Renal cortical epithelial cell (primary cell): ENCODE measurements at places on chromosomes 12 and 14.
A peak's percentile ranks its signal among the peaks of the same experiment; 100 is the strongest.

- peak; percentile 20 for DNase-seq
These were observed 26.0 kb downstream of the ITPK1 start for GRCh38 chr14:93089521-93090269.

DNA sequence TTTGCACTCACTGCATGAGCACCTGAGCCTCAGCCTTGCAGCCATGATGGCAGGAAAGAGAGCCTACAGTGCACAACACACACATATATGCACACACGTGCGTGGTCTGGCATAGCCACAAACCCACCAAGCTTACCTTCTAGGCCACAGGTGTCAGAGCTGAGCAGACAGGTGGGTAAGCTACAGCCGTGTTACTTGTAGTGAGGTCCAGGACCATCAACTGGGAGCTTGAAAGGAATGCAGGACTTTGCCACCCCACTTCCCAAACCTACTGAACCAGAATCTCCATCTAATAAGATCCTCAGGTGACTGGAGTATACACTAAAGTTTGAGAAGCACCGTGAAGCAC is 2.7 kb downstream of the ASIC1 start:
- no peak for DNase-seq

- no peak for DNase-seq
These were observed 4.0 kb downstream of the KIF26A start for GRCh38 chr14:104142136-104142945.

DNA sequence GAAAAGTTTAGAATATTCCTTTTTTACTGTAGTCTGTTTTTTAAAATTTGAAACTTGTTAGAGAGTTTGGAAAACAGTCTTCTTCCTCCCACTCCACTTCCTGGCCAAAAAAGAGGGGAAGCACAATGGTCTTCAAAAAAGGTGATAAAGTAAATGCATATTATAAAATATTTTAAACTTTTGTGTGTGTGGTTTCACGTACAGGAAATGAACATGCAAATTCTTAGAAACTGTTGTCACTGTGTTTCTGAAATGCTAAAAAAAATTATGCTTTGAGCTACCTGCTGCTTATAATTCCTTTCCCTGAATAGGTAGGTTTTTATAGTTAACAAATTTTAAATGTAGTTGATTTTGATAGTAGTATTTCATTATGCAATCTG is 2.9 kb downstream of the FGFR1OP2 start:
- no peak for DNase-seq

DNA sequence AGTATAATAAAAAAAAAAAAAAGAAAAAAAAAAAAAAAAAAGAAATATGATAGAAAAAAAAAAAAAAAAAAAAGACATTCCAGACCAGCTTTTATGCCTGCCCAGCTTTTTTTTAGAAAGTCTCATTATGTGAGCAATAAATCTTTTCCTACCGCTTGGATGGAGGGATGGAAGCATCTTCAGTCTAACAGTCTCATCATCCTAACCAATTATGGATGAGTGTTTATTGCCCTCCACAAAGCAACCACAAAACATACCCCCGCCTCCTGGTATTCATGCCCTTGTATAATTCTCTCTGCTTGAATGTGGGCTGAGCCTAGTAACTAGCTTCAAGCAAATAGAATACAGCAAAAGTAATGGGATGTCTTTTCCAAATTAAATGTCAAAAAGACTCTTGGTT is 33.7 kb upstream of the ADAMTS20 start:
- no peak for DNase-seq

DNA sequence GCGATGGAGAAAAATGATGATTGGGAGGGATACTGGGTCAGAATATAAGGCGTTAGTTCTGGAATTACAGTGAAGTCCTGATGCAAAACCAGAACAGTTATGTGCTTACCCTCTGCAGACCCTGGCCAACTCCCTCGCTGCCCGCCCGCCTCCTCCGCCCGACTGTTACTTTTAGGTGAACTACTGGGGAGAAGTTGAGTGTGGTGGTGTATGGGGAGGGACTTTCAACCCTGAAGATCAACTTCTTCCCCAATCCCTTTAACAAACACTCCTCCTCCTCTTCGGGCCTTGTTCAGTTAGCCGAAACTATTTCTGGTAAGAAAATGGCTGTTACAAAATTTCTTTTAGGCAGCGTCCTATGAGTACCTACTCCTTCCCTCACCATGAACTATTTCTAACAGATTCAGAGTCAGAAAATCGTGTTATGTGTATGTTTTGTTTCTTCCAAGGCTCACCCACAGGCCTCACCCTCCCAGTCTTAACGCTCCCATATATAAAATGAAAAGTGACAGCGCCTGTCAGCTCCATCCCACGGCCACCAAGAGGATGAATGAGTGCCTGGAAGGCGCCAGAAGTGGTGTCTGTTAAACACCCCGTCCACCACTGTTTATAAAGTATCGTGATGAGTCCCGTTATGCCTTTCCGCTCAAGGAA is 1.3 kb downstream of the FBXO33 start:
- peak; percentile 6 for DNase-seq

DNA sequence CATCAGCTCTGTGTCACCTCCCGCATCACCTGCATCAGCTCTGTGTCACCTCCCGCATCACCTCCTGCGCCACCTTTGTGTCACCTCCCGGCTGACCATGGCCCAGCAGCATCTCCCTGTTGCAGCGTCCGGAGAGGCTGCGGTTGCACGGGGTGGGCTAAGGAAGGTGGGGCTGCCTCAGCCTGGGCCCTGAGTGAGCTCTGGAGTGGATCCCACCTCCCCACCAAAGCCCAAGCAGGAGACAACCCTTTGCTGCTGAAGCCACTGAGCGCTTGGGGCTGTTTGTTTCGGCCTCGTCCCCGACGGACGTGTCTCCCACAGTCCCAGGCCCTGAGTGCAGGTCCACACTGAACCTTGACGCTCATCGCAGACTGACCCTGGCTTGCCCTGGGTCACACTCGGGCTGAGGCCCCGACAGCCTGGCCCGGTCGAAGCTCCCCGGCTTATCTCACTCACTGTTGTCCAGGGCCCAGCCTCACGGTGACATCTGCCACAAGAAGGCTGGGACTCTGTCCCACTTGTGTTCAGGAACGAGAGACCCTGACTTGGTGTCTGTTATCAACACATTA is 12.2 kb downstream of the TMEM121 start:
- DNase-seq, result no peak

- DNase-seq, result peak; percentile 39
These were observed 2.3 kb downstream of the VWF start for GRCh38 chr12:6122201-6122600.

DNA sequence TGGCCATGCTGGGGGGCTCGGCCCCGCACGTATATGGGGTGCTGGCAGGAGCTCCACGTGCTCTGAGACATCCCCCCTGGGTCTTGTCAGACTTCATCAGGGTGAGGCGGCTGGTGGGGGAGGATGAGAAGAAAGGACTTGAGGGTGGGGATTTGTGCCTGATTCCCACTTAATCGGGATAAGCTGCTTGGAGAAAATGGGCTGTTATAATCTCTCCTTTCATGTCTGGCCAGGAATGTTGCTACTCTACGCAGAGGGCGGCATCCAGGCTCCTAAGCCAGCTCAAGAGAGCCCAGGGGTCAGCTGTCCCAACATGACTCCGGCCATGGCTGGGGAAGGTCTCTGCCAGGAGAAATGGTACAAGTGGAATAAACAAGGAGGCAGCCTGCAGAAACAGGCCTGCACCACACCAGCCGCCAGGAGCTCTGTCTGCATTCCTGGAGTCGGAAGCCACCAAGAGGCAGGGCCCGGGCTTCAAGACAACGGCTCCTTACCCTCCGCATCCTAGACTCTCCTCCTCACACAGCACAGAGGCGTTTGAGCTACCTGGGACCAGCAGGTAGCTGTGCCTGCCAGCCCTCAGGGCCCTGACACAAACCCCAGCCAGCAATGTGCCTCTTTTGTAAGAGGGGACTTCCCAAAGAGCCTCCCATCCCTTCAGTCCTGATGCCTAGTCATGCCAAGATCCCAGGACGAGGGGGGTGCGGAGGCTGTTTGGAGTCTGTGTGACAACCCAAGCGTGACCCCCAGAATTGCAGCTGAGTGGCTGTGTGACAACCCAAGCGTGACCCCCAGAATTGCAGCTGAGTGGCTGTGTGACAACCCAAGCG is 195.8 kb upstream of the DIO3 start:
- DNase-seq, result no peak

- no peak for DNase-seq
These were observed 4.0 kb upstream of the AQP2 start for GRCh38 chr12:49946497-49946896.

DNA sequence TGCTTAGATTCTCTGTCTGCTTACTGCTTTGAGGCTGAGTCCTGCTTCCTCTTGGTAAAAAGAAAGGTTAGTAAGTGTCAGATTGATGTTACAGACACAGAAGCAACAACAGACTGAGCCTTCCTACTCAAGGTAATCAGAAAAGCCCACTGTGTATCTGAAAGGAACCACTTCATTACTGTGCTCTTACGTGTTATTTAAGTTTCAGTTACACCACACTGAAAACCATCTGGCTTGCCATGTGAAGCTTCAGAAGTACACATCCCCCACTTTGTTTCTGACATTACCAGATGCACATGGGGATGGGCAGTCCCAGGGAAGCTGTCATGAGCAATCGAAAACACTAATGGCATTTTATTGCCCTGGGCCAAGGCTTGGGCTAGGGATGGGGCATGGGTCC is 1290.1 kb downstream of the AACS start:
- DNase-seq, result no peak

DNA sequence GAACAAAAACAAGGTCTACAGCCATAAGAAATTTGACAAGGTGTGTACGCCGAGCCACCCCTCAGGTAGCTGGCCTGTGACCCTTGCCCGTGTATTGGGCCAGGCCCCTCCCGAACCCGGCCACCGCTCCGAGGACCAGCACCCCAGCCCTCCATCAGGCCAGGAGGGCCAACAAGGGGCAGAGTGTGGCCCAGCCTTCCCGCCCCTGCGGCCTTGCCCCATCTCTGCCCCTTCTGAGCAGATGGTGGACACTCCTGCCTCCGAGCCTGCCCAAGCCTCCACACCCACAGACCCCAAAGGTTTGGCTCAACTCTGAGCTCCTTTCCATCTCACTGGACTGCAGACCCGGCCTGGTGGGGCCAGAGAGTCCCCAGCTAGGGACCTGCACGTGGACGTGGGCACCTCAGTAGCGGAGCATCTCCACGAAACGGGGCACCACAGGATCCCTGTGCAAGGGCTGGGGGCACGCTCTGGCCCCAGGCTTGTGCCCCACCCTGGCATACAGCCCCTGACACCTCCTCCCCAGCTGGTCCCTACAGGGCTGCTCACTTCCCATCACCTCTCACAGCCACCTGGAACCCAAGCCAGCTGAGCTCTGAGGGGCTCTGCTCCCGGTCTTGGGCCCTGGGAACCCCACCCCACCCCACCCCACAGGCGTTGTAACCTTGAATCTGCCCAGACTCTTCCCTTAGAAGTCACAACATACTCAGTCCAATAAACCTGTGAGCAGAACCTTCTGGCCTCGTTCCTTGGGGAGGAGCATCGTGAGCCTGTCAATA is 3.3 kb downstream of the P2RX2 start:
- no peak for DNase-seq

DNA sequence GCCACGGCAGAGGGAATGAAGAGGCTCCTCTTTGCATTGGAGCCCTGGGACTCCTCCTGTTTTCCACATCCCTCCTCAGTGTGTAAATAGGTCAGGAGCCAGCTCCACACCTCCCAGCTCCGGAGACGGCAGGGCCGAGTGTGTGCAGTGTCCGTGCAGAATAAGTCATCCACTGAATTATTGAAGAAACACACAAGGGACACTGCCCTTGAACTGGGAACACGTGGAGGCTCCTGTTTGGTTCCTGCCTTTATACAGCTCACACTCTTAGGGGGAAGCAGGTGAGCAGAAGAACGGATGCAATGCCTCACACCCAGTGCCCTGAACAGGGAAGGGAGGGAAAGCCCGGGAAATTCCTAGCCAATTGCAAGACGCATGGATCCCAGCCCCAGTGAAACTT is 10.4 kb upstream of the FZD10 start:
- DNase-seq, result no peak

DNA sequence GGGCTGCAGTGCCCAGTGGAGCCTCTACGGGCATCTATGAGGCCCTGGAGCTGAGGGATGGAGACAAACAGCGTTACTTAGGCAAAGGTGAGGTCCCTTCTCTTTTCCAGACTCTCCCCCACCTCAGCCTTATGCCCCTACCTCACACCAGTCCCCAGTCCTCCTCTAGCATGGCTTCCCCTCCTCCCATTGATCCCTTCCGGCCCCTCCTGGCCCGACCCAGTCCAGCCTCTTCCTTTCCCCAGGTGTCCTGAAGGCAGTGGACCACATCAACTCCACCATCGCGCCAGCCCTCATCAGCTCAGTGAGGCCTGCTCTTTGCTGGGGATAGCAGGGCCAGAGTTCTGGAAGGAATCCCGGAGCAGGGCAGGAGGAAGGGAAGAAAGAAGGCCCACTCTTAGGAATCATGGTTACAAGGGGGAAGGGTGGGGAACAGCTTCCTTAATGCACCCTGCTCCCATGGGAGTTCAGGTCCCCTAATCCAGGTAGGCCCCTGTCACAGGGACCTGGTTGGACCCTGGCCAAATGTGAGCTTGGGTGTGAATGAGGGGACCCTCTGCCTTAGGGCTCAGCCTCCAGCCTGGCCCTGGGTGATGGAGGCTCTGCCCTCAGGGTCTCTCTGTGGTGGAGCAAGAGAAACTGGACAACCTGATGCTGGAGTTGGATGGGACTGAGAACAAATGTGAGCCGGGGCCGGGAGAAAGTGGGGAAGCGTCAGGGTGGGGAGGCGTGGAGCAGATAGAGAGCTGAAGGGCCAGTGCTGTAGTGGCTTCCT is 2.2 kb downstream of the ENO2 start:
- no peak for DNase-seq

DNA sequence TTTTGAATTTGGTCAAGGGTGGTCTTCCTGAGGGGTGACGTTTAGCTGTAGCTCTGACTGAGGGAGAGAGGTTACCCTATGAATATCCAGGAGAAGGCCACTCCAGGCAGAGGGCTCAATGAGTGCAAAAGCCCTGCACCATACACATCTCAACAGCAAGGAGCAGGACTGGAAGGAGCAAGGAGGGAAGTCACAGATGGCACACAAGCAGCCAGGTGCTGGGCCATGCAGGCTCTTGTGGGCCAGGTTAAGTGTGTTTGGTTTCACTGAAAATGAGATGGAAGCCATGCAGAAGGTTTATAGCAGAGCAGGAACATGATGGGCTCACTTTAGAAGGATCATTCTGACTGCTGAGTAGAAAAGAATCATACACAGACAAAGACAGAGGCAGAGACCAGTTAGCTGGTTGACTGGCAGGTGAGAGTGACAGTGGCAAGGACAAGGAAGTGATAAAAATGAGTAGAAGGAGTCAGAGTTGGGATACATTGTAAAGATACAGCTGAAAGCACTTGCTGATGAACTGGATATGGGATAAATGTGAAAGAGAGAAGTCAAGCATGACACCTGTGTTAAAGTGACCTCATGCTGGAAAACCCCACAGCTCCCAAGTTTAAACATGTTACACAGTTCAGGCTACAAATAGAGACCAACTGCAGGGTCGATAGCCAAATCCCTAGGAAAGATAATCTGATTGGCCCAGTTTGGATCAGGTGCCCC is 81.2 kb downstream of the PRKD1 start:
- peak; percentile 94 for DNase-seq

- DNase-seq, result no peak
These were observed 230.1 kb downstream of the FOXN3 start for GRCh38 chr14:89186856-89187376.

GRCh38 chr12:75041472-75041871 is 168.2 kb downstream of the KCNC2 start:
- no peak for DNase-seq
